ENCODE measurements at places on chromosomes 7 and 10.

DNA sequence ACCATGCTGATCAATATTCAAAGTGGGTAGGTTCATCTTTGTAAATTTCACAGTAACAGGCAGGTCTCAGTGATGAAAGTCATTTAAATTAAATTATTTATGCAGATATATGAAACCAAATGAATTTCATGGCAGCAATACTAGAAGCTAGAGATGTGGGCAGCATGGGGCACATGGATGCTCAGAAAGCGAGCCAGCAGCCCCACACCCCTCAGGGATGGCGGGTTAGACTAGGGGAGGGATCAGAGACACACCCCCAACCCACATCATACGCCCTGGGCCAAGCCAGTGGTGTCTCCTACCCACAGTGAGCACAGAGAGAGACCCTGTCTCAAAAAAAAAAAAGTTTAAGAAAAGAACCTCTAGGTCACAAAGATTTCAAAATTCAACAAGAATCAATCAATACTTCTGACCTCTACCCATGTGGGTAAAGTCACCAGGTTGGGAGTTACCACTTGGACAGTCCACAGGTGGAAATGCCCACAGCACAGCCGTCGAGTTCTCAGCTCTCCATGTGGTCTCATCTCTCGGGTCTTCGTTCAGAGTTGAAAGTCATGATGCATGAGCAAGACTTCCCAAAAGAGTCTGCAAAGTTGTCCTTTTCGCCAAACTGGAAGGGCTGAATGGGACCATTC, 79.3 kb upstream of the PPP2R2D start:
- DNase-seq, result no peak

DNA sequence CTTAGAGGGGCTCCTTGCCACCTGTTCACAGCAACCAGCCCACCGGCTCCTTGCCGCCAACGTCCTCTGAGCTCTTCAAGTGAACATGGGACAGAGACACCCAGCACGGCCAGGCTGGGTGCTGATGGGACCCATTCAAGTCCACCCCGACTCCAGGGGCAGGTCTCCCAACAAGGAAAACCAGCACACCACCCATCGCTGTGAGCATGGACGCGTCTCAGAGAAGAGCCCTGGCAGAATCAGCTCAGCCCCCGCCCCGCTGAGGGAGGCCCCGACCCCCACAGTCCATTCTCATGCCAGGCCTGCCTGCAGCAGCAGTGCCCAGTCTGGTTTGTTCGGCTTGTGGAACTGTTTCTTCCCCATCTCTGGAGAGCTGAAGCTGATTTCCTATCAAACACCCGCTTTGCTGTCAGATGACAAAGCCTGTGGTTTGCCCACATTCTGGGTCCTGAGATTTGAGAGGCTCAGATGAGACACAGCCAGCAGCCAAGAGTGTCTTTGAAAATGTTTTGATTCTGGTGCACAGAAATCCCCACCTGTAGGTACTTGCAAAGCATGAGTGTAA, 216.6 kb downstream of the ZMYND11 start:
- DNase-seq, result no peak

GRCh38 chr7:21368317-21368716, 59.6 kb upstream of the SP4 start:
- no peak for DNase-seq

- DNase-seq, result no peak
Measured at GRCh38 chr10:90218846-90219245, 517.5 kb downstream of the KIF20B start.

DNA sequence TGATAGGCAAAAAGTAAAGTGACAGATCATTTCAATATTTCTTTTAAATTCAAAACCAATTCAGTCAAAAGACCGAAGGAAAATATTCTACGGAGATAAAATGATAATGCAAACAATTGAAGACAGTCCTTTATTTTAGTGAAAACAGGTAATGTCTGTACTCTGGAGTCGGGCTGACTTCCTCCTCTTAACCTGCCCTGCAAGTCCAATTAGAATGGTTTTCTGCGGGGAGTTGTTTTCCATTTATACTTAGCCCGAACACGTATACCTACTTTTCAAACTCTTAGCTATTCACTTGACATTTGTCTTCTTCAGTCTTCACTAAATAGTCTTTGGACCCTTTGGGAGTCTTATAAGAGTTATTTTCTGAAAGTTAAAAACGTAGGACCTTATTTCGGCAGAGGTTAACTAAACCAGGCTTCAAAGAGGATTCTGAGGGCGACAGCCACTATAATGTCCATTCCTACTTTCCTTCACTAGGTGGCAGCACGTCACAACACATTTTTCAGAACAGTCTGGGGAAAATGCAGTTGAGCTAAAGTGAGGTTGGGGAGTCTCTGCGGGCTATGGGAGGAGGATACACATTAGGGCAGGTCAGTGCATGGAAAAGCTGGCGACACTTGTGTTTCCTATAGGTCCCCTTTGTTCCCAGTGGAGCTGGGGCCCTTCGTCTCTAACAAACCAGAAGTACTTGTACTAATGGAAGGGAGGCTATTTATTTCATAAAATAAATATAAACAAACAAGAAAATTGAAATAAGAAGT, 472.0 kb downstream of the KCNMA1 start:
- DNase-seq, result peak; percentile 16

All from NCI-H446 treated with DMSO at 0.1 percent for 48 hours (cell line).